Iris pigment epithelial cell (primary cell): ENCODE measurements at places on chromosomes 4 and X.

DNA sequence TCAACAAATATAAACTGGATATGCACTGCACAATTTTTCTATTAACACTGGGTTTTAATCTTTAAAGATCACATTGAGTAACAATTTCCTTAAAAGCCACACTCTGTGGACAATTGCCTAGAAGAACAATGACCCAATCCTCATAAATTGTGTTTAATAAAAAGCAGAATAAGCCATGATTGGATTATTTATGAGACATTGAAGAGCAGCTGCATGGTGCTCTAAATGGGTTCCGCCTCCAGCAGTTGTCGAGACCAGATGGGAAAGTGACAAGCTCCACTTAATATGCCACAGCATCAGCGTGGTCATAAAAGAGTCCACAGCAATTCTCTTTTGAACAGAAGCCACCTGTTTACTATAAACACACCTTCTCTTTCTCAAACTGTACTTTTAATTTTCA lies 635.2 kb upstream of the FRG1 start:
- DNase-seq: no peak

DNA sequence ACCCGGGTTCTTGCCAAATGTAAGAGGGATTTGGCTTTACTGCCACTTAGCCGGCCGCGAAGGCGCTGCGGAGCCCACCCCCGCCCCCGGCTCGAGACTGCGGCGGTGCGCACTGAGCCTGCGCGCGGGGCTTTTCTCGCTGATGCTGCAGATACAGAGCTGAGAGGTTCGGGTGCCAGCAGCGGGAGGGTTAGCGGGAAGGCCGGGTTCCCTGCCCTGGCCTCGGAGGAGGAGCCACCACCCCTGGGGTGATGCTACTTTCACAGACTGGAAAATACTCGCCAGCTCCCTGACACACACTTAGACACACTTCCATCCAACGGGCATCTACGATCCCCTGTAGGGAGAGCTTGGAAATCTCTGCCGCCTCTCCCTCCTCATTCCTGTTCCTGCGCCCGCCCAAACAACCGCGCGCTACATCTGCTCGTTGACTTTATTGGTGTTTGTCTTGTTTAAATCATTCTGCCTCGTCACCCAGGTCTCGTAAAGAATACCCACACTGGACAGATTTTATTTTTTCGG lies 2.1 kb upstream of the PCDH7 start:
- DNase-seq: peak; percentile 64

- peak; percentile 7 for DNase-seq
Measured at GRCh38 chrX:36978886-36979285, 29.3 kb upstream of the FAM47C start.

- peak; percentile 10 for DNase-seq
Measured at GRCh38 chrX:42098900-42099299, 175.5 kb upstream of the CASK start.

- DNase-seq: no peak
Measured at GRCh38 chr4:10977534-10977933, 293.0 kb upstream of the CLNK start.

- DNase-seq: no peak
Measured at GRCh38 chr4:165724786-165725185, 148.3 kb upstream of the TLL1 start.

DNA sequence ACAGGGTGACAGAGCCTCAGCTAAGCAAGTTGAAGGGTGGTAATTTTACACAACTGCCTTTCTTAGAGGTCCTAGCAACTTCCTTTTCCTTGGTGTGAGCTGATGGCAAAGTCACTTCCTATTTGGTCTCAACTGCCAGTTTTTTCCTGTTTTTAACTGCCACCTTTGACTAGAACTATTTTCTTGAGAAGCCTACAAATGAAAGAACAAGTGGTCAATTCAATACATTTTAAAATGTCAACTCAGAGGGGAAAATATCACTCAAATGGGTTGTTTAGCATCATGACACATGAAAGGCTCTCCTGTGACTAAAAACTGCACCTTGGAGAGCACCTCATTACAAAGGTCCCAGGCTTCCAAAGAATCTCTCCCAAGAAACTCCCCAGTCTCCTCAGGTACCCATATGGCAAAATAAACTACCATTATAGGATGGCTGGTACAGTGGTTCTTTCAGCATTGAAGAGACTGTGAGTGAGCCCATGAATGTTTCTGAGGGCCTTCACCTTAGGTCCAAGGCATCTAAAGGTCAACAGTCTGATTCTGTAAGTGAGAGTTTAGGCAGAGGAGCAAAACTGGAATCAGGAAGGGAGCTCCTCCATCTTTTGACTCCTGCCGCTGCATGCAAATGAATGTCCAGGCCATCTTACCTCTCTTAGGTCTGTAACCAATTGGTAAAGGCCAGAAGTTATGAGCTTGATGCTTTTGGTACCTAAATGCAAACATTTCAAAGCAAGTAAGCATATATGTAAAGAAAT lies 5.5 kb upstream of the STK26 start:
- DNase-seq: no peak

GRCh38 chrX:71609095-71609750 lies 9.1 kb downstream of the CXCR3 start:
- no peak for DNase-seq

DNA sequence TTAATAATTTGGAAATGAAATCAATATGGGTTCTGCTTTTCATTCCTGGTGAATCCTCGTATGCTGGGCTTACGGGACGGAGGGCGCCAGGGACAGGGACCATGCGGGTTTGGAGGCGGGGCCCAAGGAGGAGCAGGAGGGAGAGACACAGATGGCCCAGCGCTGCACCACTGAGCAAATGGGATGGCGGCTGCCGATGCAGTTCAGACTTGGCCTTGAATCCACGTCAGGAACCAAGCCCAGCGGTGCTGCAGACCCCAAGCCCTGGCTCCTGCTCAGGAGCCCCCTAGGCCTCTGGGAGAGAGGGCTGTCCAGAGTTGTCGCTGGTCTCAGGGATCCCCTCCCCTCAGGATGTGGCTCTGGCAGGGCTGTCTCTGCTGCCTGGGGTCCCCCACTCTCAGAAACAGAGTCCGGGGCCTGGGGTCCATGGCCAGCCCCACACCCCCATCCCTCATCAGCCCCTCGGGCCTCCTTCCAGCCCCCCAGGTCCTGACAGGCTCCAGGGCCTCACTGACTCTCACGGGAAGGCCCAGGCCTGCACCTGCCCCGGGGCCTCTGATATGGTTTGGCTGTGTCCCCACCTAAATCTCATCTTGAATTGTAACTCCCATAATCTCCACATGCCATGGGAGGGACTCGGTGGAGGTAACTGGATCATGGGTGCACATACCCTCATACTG lies 75.2 kb downstream of the FAM53A start:
- DNase-seq: no peak
